Adrenal gland (tissue), 19 donors: ENCODE measurements at places on chromosomes 5 and 9.
A peak's percentile ranks its signal among the peaks of the same experiment; 100 is the strongest.

- no peak for DNase-seq
Measured at GRCh38 chr5:166880456-166880855, 1411.0 kb upstream of the WWC1 start.

DNA sequence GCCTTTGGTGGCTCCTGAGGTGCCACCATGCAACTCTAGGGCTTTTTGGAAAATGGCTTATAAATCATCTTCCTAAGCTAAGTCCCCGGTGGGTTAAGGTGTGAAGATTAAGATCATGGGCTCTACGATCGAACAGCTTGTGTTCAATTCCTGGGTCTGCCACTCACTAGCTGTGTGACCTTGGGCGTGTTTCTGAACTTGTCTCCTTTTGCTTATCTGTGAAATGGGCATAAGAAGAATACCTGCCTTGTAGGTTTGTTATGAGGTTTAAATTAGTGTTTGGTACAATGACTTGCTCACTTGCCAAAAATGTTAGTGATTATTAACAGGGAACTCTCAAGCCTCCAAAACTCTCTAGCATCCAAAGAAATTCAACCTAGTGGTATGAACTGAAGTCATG is 119.2 kb upstream of the PITX1 start:
- DNase-seq, result no peak

DNA sequence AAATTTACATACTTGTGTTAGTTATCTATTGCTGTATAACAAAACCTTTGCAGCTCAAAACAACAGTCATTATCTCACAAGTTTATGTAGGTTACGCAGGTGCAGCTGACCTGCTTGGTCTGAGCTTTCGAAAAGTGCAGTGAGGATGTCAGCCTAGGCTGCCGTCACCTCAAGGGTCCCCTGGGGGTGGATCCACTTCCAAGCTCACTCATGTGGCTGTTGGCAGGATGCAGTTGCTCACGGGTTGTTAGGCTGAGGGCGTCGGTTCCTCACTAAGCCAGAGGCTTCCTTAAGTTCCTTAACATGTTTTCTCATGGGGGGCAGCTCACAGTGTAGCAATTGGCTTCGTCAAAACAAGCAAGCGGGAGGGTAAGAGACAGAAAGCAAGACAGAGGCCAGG is 139.8 kb downstream of the DOCK8 start:
- DNase-seq, result no peak

DNA sequence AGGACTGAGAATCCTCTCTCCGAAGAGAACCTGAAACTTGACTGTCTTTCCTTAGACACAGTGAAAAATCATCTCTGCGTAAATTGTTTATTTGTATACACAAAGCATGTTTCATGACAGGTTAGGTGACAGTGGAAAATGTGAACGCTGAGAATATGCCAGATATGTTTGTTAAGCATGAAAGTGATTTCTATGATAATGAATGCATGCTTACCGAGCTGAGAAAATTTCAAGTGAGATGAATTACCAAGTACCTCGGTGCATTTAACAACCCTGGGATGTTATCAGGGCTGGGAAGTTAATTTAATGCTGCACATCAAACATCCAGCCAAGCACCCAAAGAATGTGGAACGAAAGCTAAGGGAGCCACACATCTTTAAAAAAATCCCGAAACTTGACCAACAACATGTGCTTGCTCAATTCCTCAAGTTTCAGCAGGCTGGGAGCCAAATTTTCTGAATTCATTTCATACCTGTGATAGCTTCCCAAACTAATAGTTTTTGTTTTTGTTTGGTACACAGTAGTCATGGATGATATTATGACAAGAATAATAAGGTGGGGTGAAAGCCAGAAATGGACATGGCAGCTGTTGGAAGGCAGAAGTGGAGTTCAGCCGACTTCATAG is 336.9 kb downstream of the ARHGEF28 start:
- no peak for DNase-seq

DNA sequence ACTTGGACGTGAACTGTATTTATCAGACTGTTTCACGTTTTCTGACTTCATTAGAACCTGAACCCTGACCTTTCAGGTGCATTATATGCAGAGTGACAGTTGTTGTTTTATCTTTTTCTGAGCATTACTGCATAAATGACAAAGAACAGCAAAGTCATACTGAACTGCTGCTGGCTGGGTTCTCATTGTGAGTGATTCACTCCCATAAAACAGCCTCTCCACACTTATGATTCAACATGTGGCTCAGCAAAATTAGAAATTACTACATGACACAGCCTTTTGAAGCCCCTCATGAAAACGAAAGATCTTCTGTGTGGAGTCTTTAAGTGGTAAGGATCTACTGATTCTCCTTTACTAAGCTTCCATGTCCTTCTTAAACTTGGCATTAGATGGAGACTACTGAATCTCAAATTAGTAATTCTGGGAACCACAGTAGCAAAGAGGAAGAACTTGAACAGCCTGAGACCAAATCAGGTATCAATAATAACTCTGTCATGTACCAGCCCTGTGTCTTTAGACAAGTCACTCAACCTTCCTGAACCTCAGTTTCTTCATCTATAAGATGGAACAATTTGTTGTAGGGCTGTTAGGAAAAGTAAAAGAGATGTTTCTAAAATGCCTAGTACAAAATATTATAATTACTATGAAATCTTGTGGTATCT is 172.3 kb upstream of the GNA14 start:
- peak; percentile 21 for DNase-seq

- no peak for DNase-seq
Measured at GRCh38 chr5:112384523-112384922, 34.6 kb downstream of the EPB41L4A start.

GRCh38 chr9:752681-753200 is 88.8 kb upstream of the DMRT1 start:
- no peak for DNase-seq
